ENCODE measurements at places on chromosomes 7 and 10.

DNA sequence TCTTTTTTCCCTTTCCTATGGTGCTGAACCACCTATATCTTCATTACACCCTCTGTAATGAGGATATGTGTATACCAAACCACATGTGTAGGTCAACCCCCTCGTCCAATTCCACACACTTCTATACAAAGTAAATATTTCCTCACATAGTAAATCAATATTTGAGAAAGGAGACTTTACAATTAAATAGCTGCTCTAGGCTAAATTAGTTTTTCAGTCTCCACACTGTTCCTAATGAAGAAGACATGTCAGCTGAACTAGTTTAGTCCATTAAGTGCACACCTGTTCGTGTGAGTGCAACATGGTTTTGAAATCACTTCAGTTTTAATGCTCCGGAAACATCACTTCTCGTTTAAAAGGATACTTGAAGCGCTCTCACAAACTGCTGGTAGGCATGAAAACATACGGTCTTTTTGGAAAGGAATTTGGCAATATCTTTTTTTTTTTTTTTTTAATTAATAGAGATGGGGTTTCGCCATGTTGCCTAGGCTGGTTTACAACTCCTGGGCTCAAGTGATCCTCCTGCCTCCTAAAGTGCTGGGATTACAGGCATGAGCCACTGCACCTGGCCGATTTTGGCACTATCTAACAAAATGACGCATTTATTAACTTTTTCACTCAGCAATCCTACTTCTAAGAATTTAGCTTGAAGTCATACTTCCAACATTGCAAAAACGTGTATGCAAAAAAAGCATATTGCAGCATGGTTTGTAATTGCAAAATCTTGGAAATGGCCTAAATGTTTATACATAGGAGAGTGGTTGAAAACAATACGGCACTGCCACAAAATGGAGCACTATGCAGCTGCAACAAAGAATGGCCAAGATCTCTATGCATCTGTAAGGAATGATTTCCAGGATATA lies 2.1 kb upstream of the XRCC2 start:
- peak; percentile 87 for DNase-seq

DNA sequence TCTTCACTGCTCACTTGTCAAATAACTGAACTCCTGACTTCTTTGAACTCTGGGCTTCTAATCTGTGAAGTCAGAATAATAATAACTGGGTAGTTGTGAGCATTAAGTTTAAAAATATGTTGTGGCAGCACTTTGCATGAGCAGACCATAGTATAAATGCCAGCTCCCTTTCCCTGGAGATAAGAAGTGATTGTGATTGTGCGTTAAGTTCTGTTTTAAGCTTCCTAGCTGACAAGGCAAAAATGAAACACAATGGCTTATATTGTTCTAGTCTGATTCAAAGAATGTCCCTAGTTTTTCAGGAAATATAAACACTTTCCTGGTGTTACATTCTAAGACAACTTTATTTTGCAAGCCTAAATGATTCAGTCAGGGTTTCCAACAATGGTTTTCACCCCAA lies 61.8 kb downstream of the PTPRE start:
- no peak for DNase-seq

DNA sequence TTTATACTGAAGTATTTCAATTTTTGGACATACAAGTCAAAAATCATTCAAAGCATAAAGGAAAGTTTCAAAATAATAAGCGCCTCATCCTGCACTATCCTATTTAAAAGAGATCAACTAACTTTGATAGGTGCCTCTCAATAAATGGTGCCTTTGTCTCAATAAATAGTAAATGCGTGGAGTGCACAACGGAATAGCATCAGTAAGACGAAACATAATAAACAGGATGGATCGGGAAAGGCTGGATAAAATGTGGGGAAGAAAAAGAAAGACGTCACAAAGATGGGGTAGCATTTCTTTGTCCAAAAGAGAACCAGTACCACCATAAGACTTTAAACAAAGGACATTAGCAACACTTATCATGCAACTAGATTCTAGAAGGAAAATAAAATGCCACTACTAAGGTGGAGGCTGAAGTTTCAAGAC lies 571 bp upstream of the PRKAR2B start:
- DNase-seq = no peak

GRCh38 chr10:65367706-65368105 lies 1558.1 kb upstream of the LRRTM3 start:
- no peak for DNase-seq

DNA sequence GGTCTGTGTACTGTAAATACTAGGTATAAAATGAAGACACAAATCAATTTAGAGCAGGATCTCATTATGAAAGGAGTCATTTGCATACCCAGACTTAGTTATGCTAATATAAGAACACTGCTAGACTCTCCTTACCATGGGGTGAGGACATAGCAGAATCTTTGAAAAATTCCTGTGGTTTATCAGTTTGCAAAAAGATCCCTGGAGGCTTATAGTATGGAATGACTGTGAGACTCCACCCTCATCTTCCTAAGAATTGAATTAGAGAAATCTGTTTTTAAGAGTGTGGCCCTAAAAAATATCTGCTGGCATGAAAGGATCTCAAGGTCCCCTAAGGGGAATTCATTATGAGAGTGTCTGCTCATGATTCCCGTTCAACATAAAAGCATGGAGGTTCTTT lies 63.2 kb downstream of the WNT2 start:
- no peak for DNase-seq

GRCh38 chr7:75842836-75843446 lies 29.3 kb upstream of the CCL24 start:
- no peak for DNase-seq

All from NCI-H1105 (cell line).